ENCODE measurements at places on chromosomes 6 and 20. TPM values are rescaled to one million over a fixed set of nuclear protein-coding genes. Genes with fewer than 3 reads are reported as not detected.

The TXLNB gene
- 0.05 TPM for total RNA-seq

The SLC17A2 gene
- not detected for total RNA-seq

- H3K4me3 ChIP-seq: no peak overlapping the region
- H3K36me3 ChIP-seq: no peaks in the 10 kb centered on the region
- H3K27ac ChIP-seq: no peak overlapping the region
- peaks cover 12% of the 10 kb centered on the region for H3K27me3 ChIP-seq
These were observed 18.1 kb downstream of the OPRM1 start for GRCh38 chr6:154057098-154057497.

- H3K27me3 ChIP-seq: no peaks in the 10 kb centered on the region
- H3K36me3 ChIP-seq: no peaks in the 10 kb centered on the region
- no peak overlapping the region for H3K27ac ChIP-seq
- H3K4me3 ChIP-seq: no peak overlapping the region
- no peaks in the 10 kb centered on the region for H3K4me1 ChIP-seq
These were observed 215.8 kb downstream of the UTRN start for GRCh38 chr6:144500892-144501291.

- DNase-seq: peak; percentile 92
- no peaks in the 10 kb centered on the region for H3K27me3 ChIP-seq
- no peak overlapping the region for H3K27ac ChIP-seq
- peaks cover 21% of the 10 kb centered on the region for H3K4me1 ChIP-seq
These were observed 126.0 kb upstream of the SLC2A12 start for GRCh38 chr6:134178161-134179044.

DNA sequence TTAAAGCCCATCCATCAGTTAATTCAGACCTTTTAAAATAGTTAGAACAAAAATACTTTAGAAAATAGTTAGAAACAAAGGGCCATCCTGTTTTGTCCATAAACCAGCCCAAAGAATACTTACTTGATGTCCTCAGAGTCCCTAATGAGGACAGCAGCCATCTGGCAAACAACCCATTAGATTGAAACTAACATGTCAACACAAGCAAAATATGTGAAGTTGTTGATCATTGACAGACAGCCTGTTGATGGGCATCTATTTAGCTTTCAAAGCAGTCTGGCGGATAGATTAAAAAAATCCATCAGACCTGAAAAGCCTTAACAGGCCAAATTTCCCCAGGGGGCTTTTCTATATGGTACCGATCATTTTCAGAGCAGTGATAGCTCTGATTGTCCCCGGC lies 154.2 kb upstream of the TSHZ2 start:
- H3K36me3 ChIP-seq: no peaks in the 10 kb centered on the region
- H3K4me1 ChIP-seq: no peaks in the 10 kb centered on the region
- no peak overlapping the region for H3K4me3 ChIP-seq
- DNase-seq: no peak
- H3K27ac ChIP-seq: no peak overlapping the region

DNA sequence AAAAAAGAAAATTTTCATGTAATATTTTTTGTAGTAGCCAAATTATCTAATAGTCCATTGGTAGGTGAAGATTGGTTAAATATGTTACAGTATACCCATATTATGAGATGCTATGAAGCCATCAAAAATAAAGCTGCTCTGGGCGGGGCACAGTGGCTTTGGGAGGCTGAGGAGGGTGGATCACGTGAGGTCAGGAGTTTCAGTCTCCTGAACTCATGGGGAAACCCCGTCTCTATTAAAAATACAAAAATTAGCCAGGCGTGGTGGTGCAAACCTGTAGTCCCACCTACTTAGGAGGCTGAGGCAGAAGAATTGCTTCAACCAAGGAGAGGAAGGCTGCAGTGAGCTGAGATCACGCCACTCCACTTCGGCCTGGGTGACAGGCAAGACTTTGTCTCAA lies 360.5 kb downstream of the KIF16B start:
- H3K27me3 ChIP-seq: no peaks in the 10 kb centered on the region
- no peak overlapping the region for H3K27ac ChIP-seq
- H3K4me1 ChIP-seq: no peaks in the 10 kb centered on the region
- no peak for DNase-seq
- H3K36me3 ChIP-seq: no peaks in the 10 kb centered on the region

The MATN4 gene
- 0.64 TPM for total RNA-seq

- no peak for DNase-seq
- no peak overlapping the region for H3K27ac ChIP-seq
- H3K27me3 ChIP-seq: no peaks in the 10 kb centered on the region
- H3K4me3 ChIP-seq: no peak overlapping the region
These were observed 9.2 kb downstream of the CHMP4B start for GRCh38 chr20:33820362-33820761.

The TCEA2 gene
- 29.7 TPM for total RNA-seq

The DEFB123 gene
- total RNA-seq: not detected

The LINC00237 gene
- total RNA-seq: not detected

DNA sequence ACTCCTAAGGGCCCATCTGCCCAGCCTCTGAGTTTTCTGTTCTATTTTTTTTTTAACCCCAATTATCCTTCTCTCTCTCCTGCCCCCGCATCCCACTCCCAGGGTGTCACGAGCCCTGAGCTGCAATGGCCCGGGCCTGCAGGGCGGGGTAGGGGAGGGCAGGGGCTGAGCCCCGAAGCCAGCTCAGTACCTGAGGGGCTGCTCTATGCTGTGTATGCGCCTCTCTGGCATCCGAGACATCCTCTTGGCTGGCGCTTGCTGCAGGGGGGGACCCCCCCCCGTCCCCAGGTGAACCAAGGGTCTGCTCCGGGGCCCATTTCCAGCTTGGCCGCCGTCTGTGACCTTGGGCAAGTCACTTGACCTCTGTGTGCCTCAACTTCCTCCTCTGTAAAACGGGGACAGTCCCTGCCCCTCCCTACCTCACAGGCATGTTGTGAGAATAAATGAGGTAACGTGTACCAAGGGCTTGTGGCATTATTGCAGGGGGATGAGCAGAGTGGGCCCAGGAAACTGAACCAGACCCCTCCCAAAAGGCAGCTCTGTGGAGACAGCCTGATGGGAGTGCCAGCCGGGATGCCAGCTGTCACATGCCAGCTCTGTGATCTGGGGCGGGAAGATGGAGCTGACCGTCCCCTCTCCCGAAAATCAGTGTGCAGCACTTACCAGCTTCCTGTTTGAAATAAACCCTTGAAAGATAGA lies 13.0 kb upstream of the MYL9 start:
- H3K4me1 ChIP-seq: no peaks in the 10 kb centered on the region
- no peaks in the 10 kb centered on the region for H3K36me3 ChIP-seq
- no peak overlapping the region for H3K27ac ChIP-seq
- no peak for DNase-seq
- H3K4me3 ChIP-seq: no peak overlapping the region
- H3K27me3 ChIP-seq: no peaks in the 10 kb centered on the region

DNA sequence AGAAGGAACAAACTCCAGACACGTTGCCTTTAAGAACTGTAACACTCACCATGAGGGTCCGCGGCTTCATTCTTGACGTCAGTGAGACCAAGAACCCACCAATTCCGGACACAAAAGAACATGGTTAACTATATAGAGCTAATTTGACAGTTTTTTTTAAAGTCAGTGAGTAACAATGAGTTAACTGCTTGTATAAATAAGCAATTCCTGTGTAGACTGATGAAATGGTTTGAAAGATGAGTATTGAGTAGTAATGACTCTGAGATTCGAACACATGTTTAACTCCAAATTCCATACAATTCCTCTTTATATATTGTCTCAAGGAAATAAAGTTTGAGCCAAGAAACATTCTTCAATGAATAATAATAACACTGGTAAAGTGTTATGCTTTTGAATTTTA lies 478.0 kb downstream of the MMUT start:
- H3K36me3 ChIP-seq: no peaks in the 10 kb centered on the region
- H3K4me1 ChIP-seq: no peaks in the 10 kb centered on the region
- no peak for DNase-seq
- H3K27me3 ChIP-seq: no peaks in the 10 kb centered on the region
- no peak overlapping the region for H3K4me3 ChIP-seq

The GGT7 gene
- 9.4 TPM for total RNA-seq

The TP53TG5 gene
- total RNA-seq: 0.76 TPM

The GABRR1 gene
- total RNA-seq: not detected

DNA sequence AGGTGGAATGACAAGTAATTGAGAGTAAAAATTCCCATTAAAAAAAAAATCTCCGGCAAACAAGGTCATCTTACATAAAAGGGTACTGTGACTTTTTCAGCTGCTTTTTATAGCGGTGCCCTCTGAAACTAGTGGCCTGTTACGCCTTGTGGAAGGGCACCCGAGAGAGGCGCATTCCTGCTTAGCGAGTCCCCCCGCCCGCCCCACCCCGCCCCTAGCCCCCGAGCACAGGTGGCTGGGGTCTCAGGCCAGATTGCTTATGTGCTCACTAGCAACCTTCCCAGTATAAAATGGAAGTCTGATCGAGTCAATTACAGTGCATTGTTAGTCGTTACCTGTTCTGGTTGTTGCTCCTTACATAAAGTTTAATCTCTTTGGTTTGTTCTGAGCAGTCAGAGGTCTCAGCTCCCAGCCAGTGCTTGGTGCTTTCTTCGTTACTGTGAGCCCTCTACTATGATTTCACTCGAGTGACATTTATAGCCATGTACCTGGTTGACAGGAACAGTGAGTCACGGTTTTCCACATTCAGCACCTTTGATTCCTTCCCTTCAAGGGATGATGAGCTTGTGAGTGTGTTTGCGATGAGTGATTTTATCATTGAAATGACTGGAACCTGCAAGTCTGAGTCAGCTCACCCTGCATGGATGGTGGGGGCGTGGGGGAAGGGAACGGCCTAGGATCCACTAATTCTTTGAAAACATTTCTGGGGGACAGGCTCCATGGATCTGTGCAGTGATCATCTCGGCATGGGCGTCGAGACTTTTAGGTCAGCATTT lies 47.6 kb downstream of the ZDHHC14 start:
- peak overlapping the region; percentile 17 for H3K4me3 ChIP-seq
- H3K4me1 ChIP-seq: peaks cover 18% of the 10 kb centered on the region
- peak overlapping the region; percentile 21 for H3K27ac ChIP-seq
- H3K36me3 ChIP-seq: no peaks in the 10 kb centered on the region

- no peak for DNase-seq
- no peak overlapping the region for H3K4me3 ChIP-seq
- H3K27ac ChIP-seq: no peak overlapping the region
These were observed 126.4 kb downstream of the BANF2 start for GRCh38 chr20:17825960-17826843.

The ZBTB12 gene
- total RNA-seq: 10.3 TPM

The COL9A1 gene
- not detected for total RNA-seq

GRCh38 chr6:30717129-30717844 lies at the start of gene MDC1:
Gene MDC1 (minus strand): TSS chr6:30717281. CDS start chr6:30715175, 2,106 bp downstream.
- peaks cover 9% of the 10 kb centered on the region for H3K4me1 ChIP-seq
- H3K4me3 ChIP-seq: peak within 1 kb of the TSS; percentile 66
- peak within 1 kb of the TSS; percentile 89 for H3K27ac ChIP-seq
- H3K27me3 ChIP-seq: no peaks in the 10 kb centered on the region
- DNase-seq: peak; percentile 100

DNA sequence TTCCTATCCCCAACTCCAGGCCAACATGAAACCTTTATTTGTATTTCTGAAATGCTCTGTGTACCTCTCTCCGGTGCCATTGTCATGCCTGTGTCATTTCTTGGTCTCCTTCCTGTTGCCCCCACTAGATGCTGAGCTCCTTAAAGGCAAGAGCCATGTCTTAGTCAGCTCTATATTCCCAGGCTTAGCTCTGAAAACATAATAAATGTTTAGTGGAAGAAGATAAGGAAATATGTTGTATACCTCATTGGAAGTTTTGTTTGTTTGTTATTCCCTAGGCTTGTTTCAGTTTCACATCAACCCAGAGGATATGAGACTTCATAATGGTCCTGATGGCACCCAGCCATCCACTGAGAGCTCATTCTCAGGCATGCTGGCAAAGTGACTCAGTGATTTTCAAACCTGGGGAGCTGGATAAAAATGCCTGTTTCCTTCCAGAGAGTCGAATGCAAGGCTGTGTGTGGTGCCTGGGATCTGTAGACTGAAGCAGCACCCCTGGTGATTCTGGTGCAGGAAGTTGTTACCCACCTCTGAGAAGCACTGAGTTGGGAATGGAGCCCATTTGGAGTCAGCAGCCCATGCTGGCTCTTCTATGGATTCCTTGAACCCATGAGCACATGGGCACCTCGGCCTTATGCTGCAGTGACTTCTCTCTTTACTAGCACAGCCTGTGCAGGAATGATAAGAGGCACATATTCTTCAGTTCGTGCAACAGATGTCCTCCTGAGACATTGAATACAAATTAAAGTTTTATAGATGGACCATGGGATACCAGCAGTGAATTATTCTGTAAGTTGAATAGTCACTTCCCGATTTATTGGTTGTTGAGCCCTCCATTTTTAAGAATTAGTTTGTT lies 205.2 kb downstream of the FARS2 start:
- no peaks in the 10 kb centered on the region for H3K36me3 ChIP-seq
- H3K27me3 ChIP-seq: no peaks in the 10 kb centered on the region
- H3K27ac ChIP-seq: no peak overlapping the region
- no peak for DNase-seq
- H3K4me3 ChIP-seq: no peak overlapping the region
- H3K4me1 ChIP-seq: no peaks in the 10 kb centered on the region

DNA sequence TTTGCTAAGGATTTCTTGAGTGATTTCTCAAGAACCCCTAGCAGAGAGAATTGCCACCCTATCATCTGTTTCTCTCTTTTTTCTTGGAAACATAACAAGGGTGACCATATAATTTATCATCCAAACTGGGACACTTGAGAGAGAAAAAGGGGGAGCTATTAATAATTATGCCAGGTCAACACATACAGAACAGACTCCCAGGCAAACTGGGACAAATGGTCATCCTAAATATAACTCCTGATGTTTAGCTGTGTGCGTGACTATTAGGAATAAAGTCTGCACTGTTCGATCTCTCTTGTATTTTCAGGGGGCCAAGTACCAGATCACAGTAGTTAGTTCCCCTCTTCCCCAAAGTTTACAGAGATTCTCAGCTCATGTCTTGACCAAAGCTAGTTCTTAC lies 11.7 kb upstream of the HS3ST5 start:
- H3K4me1 ChIP-seq: no peaks in the 10 kb centered on the region
- no peak overlapping the region for H3K4me3 ChIP-seq
- no peaks in the 10 kb centered on the region for H3K36me3 ChIP-seq
- H3K27ac ChIP-seq: no peak overlapping the region
- H3K27me3 ChIP-seq: no peaks in the 10 kb centered on the region

- no peak overlapping the region for H3K27ac ChIP-seq
- H3K36me3 ChIP-seq: peaks cover 16% of the 10 kb centered on the region
- peaks cover 12% of the 10 kb centered on the region for H3K4me1 ChIP-seq
- DNase-seq: no peak
- no peak overlapping the region for H3K4me3 ChIP-seq
- H3K27me3 ChIP-seq: no peaks in the 10 kb centered on the region
These were observed 6.5 kb downstream of the ASXL1 start for GRCh38 chr20:32364554-32365208.
